ENCODE measurements at places on chromosomes 7 and 10. TPM values are rescaled to one million over a fixed set of nuclear protein-coding genes. Genes with fewer than 3 reads are reported as not detected.

KIAA1217 gene
- total RNA-seq: 4.0 TPM

GRB10 gene
- 110 TPM for total RNA-seq

DUS4L gene
- 6.7 TPM for total RNA-seq

CPXM2 gene
- total RNA-seq: 5.1 TPM

CCDC3 gene
- total RNA-seq: 2.2 TPM

ADCYAP1R1 gene
- total RNA-seq: under 0.01 TPM

TCAF1 gene
- 20.4 TPM for total RNA-seq

TMEM140 gene
- 8.3 TPM for total RNA-seq

Measured in endothelial cell of coronary artery (primary cell).